ENCODE measurements at places on chromosomes 3 and 15.

DNA sequence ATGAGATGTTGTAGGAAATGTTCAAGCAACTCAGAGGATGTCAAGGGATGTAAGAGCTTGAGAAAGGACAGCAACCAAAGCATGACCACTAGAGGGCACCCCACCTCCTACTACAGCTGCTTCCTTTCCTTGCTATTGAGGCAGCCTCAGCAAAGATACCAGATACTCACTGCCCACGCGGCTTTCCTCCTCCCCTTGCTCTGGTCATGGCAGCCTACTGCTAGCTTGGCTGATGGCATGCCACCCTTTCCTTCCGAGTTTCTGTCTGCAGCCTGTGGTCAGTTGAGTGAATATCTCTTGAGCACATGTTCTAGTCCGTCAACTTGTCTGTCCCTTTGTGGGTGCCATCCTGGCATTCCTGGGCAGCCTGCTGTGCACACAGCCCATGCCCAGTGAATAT is 4.4 kb upstream of the CXCR6 start:
- DNase-seq, result peak; percentile 84

- no peak for DNase-seq
These were observed 457.5 kb upstream of the ALCAM start for GRCh38 chr3:104909198-104909597.

- no peak for DNase-seq
These were observed 40.9 kb downstream of the HRH1 start for GRCh38 chr3:11195201-11195600.

GRCh38 chr3:68751888-68752287 is 180.5 kb downstream of the TAFA4 start:
- no peak for DNase-seq

GRCh38 chr3:94071713-94072284 is 8.9 kb downstream of the NSUN3 start:
- DNase-seq, result no peak

All from cardiac septum (tissue), 1 donor.